ENCODE measurements at places on chromosomes 5 and 9.

- no peak for DNase-seq
These were observed 9.9 kb upstream of the PHYHD1 start for GRCh38 chr9:128910906-128911305.

DNA sequence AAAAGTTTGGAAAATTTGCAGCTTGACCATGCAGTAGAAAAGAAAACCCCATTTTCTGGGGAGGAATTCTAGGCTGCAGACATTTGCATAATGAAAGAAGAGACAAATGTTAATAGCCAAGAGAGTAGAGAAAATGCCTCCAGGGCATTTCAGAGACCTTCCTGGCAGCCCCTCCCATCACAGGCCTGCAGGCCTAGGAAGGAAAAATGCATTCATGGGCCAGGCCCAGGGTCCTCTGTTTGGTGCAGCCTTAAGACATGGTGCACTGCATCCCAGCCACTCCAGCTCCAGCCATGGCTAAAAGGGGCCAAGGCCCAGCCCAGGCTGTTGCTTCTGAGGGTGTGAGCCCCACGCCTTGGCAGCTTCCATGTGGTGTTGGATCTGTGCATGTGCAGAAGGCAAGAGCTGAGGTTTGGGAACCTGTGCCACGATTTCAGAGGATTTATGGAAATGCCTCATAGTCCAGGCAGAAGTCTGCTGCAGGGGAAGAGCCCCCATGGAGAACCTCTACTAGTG, 75.0 kb upstream of the OR13F1 start:
- no peak for DNase-seq

GRCh38 chr9:89426384-89426961, 71.4 kb downstream of the SEMA4D start:
- no peak for DNase-seq

DNA sequence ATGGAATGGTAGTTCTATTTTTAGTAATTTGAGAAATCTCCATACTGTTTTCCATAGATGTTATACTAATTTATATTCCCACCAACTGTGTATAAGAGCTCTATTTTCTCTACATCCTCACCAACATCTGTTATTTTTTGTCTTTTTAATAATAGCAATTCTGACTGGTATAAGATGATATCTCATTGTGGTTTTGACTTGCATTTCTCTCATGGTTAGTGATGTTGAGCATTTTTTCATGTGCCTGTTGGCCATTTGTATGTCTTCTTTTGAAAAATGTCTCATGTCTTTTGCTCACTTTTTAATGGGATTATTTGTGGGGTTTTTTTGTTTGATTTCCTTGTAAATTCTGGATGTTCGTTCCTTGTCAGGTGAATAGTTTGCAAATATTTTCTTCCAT, 154.4 kb downstream of the ZSWIM6 start:
- no peak for DNase-seq
